ENCODE measurements at places on chromosomes 2 and 18.

DNA sequence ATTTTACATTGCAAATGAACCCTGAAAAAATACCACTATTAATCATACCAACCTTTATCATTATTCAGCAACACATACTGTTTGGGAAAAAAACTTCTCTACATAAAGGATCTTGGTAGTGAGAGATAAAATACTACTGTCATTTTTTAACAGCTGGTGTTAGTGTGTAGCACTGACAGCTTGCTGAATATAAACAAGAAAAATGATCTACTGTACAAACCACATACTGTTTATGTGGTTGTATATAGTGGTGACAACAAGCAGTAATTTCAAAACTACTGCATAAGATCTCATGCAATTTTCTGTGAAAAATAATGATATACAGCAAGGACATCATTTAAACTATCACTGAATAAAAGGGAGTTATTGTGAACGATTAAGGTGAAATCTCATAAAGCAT, 601.2 kb downstream of the LRP1B start:
- DNase-seq = no peak

DNA sequence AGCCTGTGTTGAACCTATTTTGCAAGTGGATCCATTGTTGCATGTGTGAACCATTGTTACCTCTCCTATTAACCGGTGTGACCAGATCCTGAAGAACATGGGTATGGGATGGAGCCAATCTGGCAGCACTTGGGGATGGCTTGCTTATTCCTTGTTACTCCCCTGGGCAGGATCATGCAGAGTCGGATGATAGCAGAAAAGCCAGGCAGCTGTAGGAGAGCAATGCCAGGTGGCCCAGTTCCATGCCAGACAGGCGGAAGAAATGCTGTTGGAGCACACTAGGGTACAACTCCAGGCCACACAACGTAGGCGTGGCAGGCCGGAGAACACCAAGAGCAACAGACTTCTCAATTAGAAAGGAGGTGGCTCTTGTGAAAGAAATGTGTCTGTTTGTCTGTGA, 16.3 kb upstream of the MYO1B start:
- DNase-seq = peak; percentile 39

DNA sequence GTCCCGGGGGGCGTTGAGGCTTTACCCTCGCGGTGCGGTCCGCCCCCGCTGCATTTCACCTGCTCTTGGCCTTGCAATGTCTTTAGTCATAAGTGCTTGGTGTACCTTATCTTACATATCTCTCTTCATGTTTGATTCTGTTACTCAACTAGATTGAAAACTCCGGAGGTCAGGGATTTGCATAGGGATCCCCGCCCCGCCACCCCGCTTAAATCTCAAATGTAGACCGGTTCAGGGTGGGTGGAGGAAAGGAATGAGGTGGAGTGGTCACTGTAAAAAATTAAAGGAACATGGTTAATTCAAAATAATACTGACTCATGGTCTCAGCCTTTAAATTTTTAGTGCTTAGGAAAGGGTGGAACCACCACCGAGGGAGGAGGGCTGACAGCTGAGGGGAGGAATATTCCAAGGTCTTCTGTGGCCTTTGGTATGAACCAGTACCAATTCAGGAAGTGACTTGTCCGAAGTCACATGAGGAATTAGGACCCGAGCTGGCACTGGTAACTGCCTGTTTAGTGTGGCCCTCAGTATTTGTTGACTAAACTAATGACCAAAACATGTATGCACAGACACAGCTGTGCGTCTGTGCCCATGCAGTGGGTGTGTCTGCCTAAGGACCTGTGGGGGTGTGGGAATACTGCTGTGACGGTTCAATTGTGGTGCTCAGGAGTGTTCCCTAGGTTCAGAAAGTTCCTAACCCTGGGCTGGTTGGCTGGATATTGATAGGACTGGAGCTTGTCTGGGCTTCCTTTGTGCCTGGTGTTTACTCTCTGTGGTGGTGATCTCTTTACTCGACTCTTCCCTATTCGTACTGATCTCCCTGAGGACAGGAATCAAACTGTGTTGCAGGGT, 1.0 kb downstream of the PLEKHB2 start:
- peak; percentile 31 for DNase-seq

DNA sequence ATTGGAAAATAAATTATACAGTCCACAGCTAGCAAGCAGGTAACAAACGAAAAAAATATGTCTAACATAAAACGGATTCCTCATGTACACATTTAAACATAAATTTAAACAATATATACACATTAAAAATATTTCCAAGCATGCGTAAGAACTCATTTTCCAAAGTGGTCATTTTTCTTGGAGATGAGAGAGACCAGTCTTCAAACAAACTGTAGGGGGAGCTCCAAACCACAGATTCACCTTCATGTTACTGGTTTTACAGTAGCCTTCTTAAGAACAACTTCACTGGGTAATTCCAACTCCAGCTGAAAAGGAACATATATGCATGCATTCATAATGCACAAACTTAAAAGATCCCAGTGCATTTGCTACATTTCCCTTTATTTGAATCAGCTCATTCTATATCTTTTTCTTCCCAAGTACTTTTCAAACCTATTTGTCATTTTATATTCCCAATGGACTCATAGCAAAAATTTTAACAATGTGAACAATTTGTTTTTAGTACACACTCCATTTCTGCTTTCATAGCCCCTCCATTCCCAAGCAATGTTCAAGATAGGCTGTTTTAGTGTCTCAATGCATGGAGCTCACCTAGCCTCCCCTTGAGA, 4.7 kb upstream of the STAMBP start:
- no peak for DNase-seq

GRCh38 chr18:50071397-50071796, 123.5 kb downstream of the MYO5B start:
- DNase-seq = no peak

- peak; percentile 77 for DNase-seq
Measured at GRCh38 chr2:241950413-241951315, 81.1 kb downstream of the RTP5 start.

DNA sequence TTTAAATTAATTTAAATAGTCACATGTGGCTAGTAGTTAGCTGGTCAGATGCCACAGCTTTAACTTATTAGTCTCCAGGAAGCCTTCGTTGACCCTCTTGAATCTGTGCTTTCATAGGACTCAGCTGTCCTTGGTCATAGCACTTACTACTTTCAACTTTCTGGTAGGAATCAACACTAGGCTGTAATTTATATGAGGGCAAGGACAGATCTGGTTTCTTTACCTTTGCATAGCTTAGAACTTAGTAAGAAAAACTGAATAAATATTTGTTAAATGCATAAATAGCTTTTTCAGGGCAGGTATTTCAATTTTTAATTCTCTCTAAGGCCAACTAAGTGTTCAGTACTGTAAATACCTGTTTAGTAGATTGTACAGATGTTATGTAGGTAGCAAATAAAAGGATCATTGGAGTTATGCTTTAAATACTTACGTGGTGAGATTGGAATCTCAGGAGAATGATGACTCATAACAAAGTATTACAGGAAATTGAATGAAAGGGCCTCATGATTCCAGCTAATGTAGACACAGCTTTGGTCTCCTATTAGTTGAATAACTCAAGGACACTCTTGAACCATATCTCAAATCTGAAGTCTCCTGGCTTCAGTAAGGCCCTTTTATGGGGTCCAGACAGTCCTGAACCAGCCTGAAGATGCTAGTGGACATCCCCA, 2.6 kb downstream of the CLIP4 start:
- DNase-seq = no peak

- no peak for DNase-seq
Measured at GRCh38 chr2:173323371-173323770, 31.3 kb upstream of the CDCA7 start.

- no peak for DNase-seq
Measured at GRCh38 chr2:206935991-206936842, 3.1 kb upstream of the CPO start.

GRCh38 chr2:166171216-166171615, 43.4 kb upstream of the SCN1A start:
- DNase-seq = no peak

DNA sequence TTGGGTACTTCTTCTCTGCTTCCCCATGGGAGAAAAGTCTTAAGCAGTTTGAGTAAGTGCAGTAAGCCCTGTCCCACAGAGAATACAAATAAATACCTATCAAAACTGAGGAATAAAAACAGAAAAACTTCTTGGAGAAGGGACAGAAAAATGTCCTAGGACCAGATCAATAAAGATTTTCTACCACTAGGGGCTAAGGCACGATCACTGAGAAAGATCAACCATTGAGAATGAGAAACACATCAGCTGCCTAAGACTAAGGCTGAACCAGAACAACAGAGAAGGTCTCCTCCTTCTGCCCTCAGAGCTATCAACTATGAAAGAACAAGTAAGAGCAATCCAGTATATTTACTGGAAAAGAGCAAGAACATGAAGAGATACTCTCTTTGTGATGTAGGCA, 763.6 kb upstream of the LRRTM1 start:
- DNase-seq = no peak

- DNase-seq = peak; percentile 63
Measured at GRCh38 chr2:26346454-26347053, at the start of gene ADGRF3. TSS of gene ADGRF3 (minus strand) at chr2:26346789. CDS start at chr2:26346234, 555 bp downstream.

DNA sequence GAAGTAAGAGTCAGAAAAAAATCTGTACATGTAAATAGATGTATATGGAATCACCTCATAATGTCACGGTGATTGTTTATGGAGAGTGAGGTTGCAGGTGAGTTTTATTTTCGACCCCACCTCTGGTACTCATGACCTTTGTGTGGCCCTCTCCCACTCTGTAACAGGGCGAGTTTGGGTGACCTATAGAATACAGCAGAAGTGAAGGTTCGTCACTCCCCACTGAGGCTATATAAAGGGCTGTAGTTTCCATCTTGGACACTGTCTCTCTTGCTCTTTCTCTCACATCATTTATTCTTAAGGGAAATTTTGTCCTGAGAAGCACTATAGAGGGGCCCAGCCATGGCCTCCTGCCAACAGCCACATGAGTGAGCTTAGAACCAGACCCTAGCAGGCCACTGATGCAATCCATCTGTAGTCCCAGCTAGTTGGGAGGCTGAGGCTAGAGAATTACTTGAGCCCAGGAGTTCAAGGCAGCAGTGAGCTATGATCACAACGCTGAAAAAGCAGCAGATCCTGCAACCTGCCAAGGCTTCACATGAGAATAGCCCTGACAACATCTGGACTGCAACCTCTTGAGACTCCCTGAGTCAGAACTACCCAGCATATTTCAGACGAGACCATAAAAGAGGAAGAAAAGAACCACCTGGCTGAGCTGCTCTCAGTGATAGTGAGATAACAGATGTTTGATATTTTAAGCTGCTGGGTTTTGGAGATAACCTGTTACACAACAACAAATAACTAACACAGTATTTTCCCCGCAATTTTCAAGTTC, 74.3 kb upstream of the SLC1A4 start:
- no peak for DNase-seq

All from left cardiac atrium (tissue), 4 donors.